ENCODE measurements at places on chromosomes 13 and 19.

GRCh38 chr13:97379386-97379785 lies 54.6 kb upstream of the RAP2A start:
- peaks cover 5% of the 10 kb centered on the region for H3K36me3 ChIP-seq
- DNase-seq = no peak
- H3K4me3 ChIP-seq = peak overlapping the region; percentile 10
- H3K27me3 ChIP-seq = no peaks in the 10 kb centered on the region
- H3K27ac ChIP-seq = no peak overlapping the region
- peaks cover 9% of the 10 kb centered on the region for H3K4me1 ChIP-seq

DNA sequence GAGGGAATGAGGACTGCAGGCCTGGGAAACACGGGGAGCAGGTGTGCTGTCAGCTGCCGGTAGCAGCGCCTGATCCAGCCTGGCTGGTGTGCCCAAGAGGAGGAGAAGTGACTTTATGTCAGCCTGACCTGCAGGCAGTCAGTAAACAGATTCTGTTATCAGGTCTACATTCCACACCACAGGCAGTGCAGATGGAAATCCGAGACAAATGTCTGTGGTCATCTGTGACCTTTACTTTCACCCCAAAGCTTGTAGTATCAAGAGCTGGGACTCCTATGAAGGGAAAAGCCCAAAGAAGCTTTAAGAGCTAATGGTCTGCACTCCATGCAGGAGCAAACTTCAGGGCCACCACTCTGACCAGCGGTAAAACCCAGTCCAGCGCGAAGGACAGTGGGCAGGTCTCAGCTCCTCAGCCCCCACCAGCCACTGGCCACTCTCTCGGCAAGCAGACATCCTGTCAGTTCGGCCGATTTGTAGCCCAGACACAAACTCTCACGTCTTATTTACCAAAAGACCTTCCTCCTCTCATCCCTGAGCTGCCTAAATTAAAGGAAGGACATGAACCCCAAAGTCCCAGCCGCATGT lies 7.7 kb downstream of the EPS15L1 start:
- no peaks in the 10 kb centered on the region for H3K27me3 ChIP-seq
- peaks cover 2% of the 10 kb centered on the region for H3K36me3 ChIP-seq
- DNase-seq = no peak
- H3K4me1 ChIP-seq = peaks cover 44% of the 10 kb centered on the region
- no peak overlapping the region for H3K4me3 ChIP-seq
- peak overlapping the region; percentile 90 for H3K27ac ChIP-seq

GRCh38 chr19:16893686-16893989 lies 4.8 kb downstream of the F2RL3 start:
- H3K4me1 ChIP-seq = peaks cover 15% of the 10 kb centered on the region
- H3K27ac ChIP-seq = no peak overlapping the region
- no peaks in the 10 kb centered on the region for H3K27me3 ChIP-seq

- peaks cover 38% of the 10 kb centered on the region for H3K27me3 ChIP-seq
- no peak overlapping the region for H3K4me3 ChIP-seq
- DNase-seq = no peak
- peaks cover 2% of the 10 kb centered on the region for H3K4me1 ChIP-seq
- H3K36me3 ChIP-seq = no peaks in the 10 kb centered on the region
- H3K27ac ChIP-seq = no peak overlapping the region
Observed at GRCh38 chr13:78680576-78681350, 21.8 kb upstream of the OBI1 start.

DNA sequence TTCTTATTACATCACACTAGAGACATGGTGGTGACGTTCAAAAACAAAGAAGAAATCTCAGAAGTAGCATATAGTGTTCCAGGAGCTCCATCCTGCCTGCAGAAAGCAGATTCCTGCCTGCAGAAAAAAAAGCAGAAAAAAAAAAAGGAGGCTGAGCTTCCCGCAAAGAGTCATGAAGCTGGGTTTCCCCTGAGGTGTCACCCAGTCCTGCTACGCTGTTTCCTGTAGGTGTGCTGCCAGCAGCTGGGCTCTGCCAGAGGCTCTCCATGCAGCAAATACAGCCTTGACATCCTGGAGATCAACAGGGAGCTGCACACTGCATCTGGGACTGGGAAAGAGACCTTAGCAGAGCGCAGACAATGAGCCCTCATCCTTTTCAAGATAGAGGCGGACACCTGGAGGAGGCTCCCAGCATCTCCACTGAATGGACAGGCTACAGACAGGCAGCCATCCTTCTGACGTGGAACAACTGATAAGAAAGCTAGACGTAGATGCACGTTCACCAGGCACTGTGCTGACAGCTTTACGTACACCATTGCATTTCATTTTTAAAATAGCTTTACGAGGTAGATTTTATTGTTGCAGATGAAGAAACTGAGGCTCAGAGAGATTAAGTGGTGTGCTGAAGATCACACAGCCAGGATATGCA lies 350.9 kb downstream of the FOXO1 start:
- peak; percentile 35 for DNase-seq
- peaks cover 57% of the 10 kb centered on the region for H3K4me1 ChIP-seq
- no peaks in the 10 kb centered on the region for H3K27me3 ChIP-seq
- H3K4me3 ChIP-seq = peak overlapping the region; percentile 84

DNA sequence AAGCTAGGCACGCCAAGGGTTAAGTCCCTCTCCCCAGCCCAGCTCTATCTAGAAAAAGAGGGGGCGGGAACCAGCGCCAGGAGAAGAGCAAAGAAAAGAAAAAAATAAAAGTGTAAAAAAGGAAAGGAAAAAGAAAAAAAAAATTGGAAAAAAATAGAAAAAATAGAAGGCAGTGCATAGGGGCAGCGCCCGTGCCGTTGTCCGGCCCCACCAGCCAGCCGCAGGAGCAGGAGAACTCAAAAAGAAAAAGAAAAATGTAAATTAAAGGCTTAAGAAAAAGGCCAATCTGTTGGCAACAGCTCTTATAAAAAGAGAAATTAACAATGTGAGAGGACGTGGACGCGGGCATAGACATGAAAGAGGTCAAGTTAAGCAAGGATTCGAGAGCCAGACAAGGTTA lies 105.4 kb upstream of the ZNF98 start:
- no peaks in the 10 kb centered on the region for H3K27me3 ChIP-seq
- no peaks in the 10 kb centered on the region for H3K4me1 ChIP-seq
- H3K4me3 ChIP-seq = no peak overlapping the region
- H3K36me3 ChIP-seq = peaks cover 2% of the 10 kb centered on the region
- H3K27ac ChIP-seq = no peak overlapping the region
